ENCODE measurements at places on chromosomes 12 and 14.

- DNase-seq = no peak
Observed at GRCh38 chr12:49369411-49370145, 2.3 kb downstream of the SPATS2 start.

- no peak for DNase-seq
Observed at GRCh38 chr14:96762650-96763049, 34.5 kb upstream of the VRK1 start.

- DNase-seq = no peak
Observed at GRCh38 chr12:119151445-119152026, 27.2 kb upstream of the HSPB8 start.

- DNase-seq = no peak
Observed at GRCh38 chr12:42298887-42299286, 27.0 kb downstream of the ZCRB1 start.

- no peak for DNase-seq
Observed at GRCh38 chr12:120041386-120042231, 52.6 kb downstream of the BICDL1 start.
